ENCODE measurements at places on chromosomes 2 and 18. TPM values are rescaled to one million over a fixed set of nuclear protein-coding genes. Genes with fewer than 3 reads are reported as not detected.

- peaks cover 7% of the 10 kb centered on the region for H3K36me3 ChIP-seq
- peak overlapping the region; percentile 27 for H3K27ac ChIP-seq
- peaks cover 27% of the 10 kb centered on the region for H3K4me1 ChIP-seq
- no peaks in the 10 kb centered on the region for H3K27me3 ChIP-seq
- H3K4me3 ChIP-seq, result no peak overlapping the region
Measured at GRCh38 chr2:35852-36251, 10.5 kb downstream of the FAM110C start.

DNA sequence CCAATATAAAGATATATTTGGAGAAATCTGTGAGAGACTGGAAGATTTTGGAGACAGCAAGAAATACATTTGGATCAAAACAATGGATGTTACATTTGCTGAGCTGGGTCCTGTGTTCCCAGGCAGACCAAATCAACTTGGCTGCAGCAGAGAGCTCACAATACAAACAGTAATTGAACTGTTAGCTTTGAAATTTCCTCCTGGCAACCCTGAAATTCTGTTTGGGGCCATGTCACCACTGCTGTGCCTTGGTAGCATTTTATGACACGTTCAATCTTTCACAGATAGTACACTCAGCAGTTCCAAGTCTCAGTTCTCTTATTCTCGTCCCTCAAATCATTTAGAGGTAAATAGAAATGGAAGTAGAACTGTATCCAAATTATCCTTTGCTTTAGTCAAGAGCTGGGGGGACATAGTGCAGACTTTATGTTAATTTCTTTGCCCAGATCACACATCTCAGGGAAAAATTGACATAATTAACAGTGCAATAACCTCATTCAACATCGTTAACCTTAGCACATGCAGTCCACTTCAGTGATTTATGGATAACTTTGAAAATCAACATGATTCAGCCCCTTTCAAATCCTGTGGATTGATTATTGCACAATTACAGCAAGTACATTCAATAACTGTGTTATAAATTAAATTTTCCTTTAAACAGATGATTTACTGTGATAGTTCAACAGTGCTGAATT lies 277.4 kb upstream of the MC4R start:
- H3K27ac ChIP-seq, result no peak overlapping the region
- H3K4me3 ChIP-seq, result no peak overlapping the region
- H3K36me3 ChIP-seq, result no peaks in the 10 kb centered on the region
- H3K27me3 ChIP-seq, result peaks cover 45% of the 10 kb centered on the region
- no peaks in the 10 kb centered on the region for H3K4me1 ChIP-seq
- DNase-seq, result no peak

DNA sequence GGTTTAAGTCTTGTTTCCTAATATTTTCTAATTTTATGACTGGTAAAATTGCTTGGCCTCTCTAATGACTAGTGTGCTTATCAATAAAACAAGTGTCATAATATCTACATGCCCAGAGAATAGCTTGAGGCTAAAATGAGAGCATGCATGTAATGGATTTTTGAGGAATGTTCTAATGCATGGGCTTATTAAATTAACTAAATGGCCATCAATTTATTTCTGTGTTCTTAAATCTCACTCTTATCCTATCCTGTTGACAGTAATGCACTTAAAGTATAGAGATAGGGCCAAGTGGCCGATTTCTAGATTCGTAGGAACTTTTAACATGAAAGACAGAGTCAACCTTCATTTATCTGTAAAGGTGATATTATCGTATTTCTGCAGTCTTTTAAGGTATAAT lies 252.4 kb upstream of the COL3A1 start:
- DNase-seq, result no peak
- H3K27me3 ChIP-seq, result no peaks in the 10 kb centered on the region
- H3K4me1 ChIP-seq, result peaks cover 5% of the 10 kb centered on the region
- no peaks in the 10 kb centered on the region for H3K36me3 ChIP-seq

The CCBE1 gene
- total RNA-seq, result 23.8 TPM

The C1QL2 gene
- total RNA-seq, result not detected

- H3K36me3 ChIP-seq, result no peaks in the 10 kb centered on the region
- no peaks in the 10 kb centered on the region for H3K4me1 ChIP-seq
- no peak for DNase-seq
- no peak overlapping the region for H3K27ac ChIP-seq
- H3K27me3 ChIP-seq, result no peaks in the 10 kb centered on the region
- H3K4me3 ChIP-seq, result no peak overlapping the region
Measured at GRCh38 chr2:200342654-200343053, 36.2 kb downstream of the SPATS2L start.

GRCh38 chr18:42047721-42048120 lies 92.7 kb downstream of the PIK3C3 start:
- H3K27me3 ChIP-seq, result no peaks in the 10 kb centered on the region
- H3K27ac ChIP-seq, result no peak overlapping the region
- H3K4me3 ChIP-seq, result no peak overlapping the region
- peaks cover 46% of the 10 kb centered on the region for H3K36me3 ChIP-seq
- no peak for DNase-seq

DNA sequence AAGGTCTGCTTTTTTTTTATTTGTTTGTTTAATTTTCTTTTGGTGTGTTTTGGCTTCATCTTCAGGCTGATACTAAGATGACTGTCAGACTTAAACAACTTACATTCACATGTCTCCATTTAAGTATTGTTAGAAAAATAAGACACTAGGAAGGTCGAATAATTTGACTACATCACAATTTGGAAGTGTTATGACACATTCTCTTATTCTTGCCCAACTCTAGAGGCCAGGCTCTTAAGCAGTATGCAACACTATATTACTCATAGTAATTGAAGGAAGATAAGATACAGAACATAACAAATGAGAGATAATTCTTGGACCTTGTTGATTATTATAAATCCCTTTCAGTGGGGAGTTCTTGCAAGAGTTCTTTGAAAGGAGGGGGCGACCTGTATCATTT lies 295.3 kb upstream of the COL3A1 start:
- no peak overlapping the region for H3K27ac ChIP-seq
- no peak overlapping the region for H3K4me3 ChIP-seq
- DNase-seq, result peak; percentile 56
- peaks cover 6% of the 10 kb centered on the region for H3K4me1 ChIP-seq
- no peaks in the 10 kb centered on the region for H3K27me3 ChIP-seq

The DSC3 gene
- 60.8 TPM for total RNA-seq

- no peaks in the 10 kb centered on the region for H3K36me3 ChIP-seq
- peak overlapping the region; percentile 98 for H3K27ac ChIP-seq
- H3K4me1 ChIP-seq, result peaks cover 40% of the 10 kb centered on the region
- DNase-seq, result peak; percentile 79
- H3K27me3 ChIP-seq, result no peaks in the 10 kb centered on the region
Measured at GRCh38 chr2:55109219-55109891, 59.1 kb upstream of the RTN4 start.

- H3K36me3 ChIP-seq, result no peaks in the 10 kb centered on the region
- H3K27ac ChIP-seq, result no peak overlapping the region
- peaks cover 47% of the 10 kb centered on the region for H3K27me3 ChIP-seq
- H3K4me1 ChIP-seq, result peaks cover 8% of the 10 kb centered on the region
- H3K4me3 ChIP-seq, result no peak overlapping the region
Measured at GRCh38 chr18:33596178-33596854, 18.3 kb downstream of the ASXL3 start.

- H3K27ac ChIP-seq, result no peak overlapping the region
- DNase-seq, result no peak
- H3K27me3 ChIP-seq, result peaks cover 11% of the 10 kb centered on the region
- H3K4me3 ChIP-seq, result no peak overlapping the region
Measured at GRCh38 chr2:240637116-240637900, 12.0 kb downstream of the GPR35 start.

DNA sequence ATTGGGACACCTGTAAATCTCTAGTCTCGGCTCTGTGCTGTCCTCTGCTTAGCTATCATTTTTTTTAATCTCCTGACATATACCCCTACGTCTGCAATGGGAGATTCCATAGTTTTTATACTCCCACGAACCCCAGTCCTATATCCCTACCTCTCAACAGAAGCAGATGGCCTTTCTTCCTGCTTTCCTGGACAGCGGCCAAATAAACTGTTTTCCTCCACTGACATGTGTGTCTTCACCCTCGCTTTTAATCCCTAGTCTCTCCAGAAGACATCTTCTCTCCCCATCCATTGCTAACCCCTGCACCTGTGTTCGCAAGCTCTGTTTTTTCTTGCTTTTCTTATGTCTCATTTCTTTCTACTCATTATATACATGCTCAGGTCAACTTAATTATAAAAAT lies 395.4 kb downstream of the EPHA4 start:
- H3K4me1 ChIP-seq, result no peaks in the 10 kb centered on the region
- no peak overlapping the region for H3K27ac ChIP-seq
- no peaks in the 10 kb centered on the region for H3K36me3 ChIP-seq
- H3K27me3 ChIP-seq, result no peaks in the 10 kb centered on the region

- H3K27ac ChIP-seq, result no peak overlapping the region
- no peaks in the 10 kb centered on the region for H3K36me3 ChIP-seq
- H3K4me3 ChIP-seq, result no peak overlapping the region
- no peaks in the 10 kb centered on the region for H3K4me1 ChIP-seq
- DNase-seq, result no peak
Measured at GRCh38 chr2:140801311-140801710, 1329.5 kb downstream of the LRP1B start.

- H3K27me3 ChIP-seq, result no peaks in the 10 kb centered on the region
- H3K36me3 ChIP-seq, result no peaks in the 10 kb centered on the region
- peaks cover 6% of the 10 kb centered on the region for H3K4me1 ChIP-seq
- H3K4me3 ChIP-seq, result no peak overlapping the region
Measured at GRCh38 chr18:13370995-13371625, 152.6 kb downstream of the LDLRAD4 start.

- no peaks in the 10 kb centered on the region for H3K27me3 ChIP-seq
- DNase-seq, result no peak
- H3K4me3 ChIP-seq, result no peak overlapping the region
- peaks cover 2% of the 10 kb centered on the region for H3K36me3 ChIP-seq
- no peak overlapping the region for H3K27ac ChIP-seq
Measured at GRCh38 chr2:163703386-163703785, 32.4 kb downstream of the FIGN start.

DNA sequence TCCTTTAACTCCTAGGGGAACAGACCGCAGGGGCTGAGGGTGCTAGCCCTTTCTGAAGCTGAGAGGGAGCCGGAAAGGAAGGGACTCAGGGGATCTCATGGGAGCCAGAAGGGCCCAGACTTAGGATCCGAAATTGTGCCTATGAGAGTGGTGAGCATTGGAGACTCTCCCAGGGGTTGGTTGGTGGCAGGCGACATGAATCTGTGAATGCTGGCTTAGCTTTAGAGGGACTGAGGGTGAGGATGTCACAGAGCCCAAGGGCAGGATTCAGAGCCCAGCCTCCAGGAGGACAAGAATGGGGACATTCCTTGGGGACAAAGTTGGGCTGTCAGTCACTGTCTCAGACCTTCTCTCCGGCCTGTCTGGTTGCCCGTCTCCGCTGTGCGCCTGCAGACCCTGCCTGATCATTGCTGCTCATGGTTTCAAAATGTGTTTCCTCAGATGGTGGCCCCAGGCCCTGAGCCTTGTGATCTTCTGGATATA lies 17.5 kb downstream of the GNLY start:
- H3K4me1 ChIP-seq, result peaks cover 34% of the 10 kb centered on the region
- no peak overlapping the region for H3K4me3 ChIP-seq
- peak overlapping the region; percentile 87 for H3K27ac ChIP-seq
- no peaks in the 10 kb centered on the region for H3K27me3 ChIP-seq
- DNase-seq, result no peak

All from MCF 10A (cell line).